Fibroblast of upper back skin (primary cell): ENCODE measurements at places on chromosomes 12 and 14.

GRCh38 chr12:52788192-52788875 is 7.6 kb downstream of the KRT3 start:
- DNase-seq: no peak

DNA sequence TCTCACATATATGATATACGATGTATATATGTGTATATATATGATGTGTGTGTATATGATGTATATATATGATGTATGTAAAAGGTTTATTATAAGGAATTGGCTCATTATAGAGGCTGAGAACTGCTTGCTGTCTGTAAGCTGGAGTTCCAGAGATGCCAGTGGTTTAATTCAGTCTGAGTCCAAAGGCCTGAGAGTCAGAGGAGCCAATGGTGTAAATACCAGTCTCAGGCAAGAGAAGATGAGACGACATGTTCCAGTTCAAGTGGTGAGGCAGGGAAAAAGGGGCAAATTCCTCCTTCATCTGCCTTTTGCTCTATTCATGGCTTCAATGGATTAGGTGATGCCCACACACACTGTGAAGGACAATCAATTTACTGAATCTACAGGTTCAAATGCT is 17.1 kb upstream of the STYK1 start:
- peak; percentile 3 for DNase-seq

GRCh38 chr12:101552277-101552676 is 42.5 kb upstream of the MYBPC1 start:
- no peak for DNase-seq

DNA sequence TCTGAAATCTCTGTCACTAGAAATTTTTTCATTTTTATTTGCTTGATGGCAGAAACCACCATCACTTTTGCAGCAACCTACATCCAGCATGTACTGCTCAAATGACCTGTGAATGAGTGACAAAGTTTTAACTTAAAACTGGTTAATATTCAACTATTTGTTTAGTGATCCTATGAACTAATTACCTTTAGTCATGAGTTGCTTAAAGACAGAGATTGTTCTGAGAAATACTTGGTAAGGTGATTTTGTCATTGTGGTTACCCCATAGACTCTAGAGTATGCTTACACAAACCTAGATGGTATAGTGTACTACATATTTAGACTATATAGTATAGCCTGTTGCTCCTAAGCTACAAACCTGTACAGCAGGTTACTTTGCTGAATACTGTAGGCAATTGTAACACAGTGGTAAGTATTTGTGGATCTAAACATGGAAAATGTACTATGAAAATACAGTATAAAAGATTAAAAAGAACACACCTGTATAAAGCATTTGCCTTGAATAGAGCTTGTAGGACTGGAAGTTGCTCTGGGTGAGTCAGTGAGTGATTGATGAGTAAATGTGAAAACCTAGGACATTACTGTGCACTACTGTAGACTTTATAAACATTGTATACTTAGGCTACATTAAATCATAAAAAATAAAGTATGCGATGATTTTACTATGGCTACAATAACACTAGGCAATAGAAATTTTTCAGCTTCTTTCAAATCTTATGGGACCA is 256.6 kb upstream of the PPFIA2 start:
- DNase-seq: peak; percentile 2

GRCh38 chr14:86604561-86604960 is 1074.6 kb downstream of the FLRT2 start:
- peak; percentile 65 for DNase-seq

GRCh38 chr12:65685514-65685913 is 138.8 kb upstream of the HMGA2 start:
- peak; percentile 49 for DNase-seq

GRCh38 chr14:101472518-101472849 is 88.8 kb upstream of the DIO3 start:
- DNase-seq: no peak

GRCh38 chr14:105880616-105881015 is 354.2 kb downstream of the TMEM121 start:
- no peak for DNase-seq

DNA sequence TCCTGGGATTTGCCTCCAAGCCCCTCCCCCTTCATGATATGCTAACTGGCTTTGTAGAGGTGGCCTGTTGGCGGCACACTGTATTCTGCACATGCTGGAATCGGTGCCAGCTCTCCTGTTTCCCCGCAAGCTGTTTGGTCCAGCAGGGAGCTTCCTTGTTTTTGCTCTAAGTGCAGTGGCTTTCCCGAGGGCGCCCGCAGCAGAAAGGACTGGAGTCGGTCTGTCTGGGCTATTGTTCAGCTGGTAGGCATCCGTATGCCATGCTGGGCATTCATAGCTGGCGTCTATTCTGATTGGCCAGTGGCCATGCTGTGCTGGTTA is 88.9 kb upstream of the MED13L start:
- no peak for DNase-seq

- DNase-seq: no peak
Observed at GRCh38 chr12:112342587-112342986, 39.6 kb downstream of the HECTD4 start.

DNA sequence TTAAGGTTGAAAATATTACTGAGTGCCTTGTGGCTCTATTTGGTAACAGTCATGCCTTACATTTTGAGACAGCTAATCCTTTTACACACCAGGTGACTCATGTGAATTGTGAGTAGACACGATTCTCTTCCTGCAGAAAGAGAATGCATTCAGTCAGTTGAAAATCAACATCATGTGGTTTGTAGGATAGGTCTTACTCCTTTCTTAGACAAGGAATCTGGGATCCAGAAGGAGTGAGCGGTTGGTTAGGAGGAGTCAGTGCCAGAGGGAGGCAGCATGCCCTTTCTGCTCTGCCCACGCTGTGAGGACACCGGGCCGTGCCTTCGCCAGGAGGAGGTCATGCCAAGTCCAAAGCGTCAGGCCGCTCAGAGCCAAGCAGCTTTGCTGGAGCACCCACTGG is 47.6 kb downstream of the TRAF3 start:
- DNase-seq: peak; percentile 63

DNA sequence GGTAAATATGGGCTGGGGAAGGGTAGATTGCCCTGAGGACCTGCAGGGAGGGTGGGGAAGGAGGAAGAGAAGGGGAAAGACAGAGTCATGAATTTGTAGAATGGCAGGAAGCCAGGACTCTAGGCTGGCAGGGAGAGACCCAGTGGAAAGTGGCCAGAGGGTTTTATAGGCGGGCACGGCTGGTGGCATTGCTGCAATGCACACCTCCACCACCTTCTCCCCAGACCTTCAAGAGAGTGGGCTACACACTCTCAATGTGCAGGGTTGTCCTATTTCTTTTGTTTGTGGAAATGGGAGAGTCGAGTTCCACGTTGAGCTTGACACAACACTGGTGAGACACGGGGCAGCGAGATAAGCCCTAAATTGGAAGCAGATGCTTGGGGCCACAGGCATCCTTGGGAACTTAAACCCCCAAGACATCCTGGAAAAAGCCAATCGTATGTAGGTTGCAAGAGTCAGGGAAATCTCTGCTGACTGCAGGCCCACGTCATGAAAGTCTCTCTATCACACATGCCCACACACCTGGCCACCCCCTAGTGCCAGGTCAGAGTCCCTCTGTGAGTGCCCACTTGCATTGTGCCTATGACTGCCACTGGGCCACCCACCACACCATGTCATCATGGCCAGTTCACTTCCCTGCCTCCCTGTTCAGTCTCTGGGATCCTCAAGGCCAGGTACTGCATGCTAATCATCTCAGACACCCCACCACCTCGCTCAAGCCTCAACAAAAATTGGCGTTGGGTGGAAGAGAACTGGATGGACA is 38.0 kb upstream of the BDKRB2 start:
- peak; percentile 35 for DNase-seq

GRCh38 chr12:3532931-3533702 is 42.1 kb downstream of the PRMT8 start:
- DNase-seq: no peak

- peak; percentile 68 for DNase-seq
Observed at GRCh38 chr12:68746572-68747180, 700 bp downstream of the SLC35E3 start.

GRCh38 chr12:129564768-129565167 is 339.1 kb downstream of the TMEM132D start:
- DNase-seq: no peak

- DNase-seq: no peak
Observed at GRCh38 chr12:90287585-90287984, 578.9 kb upstream of the ATP2B1 start.

DNA sequence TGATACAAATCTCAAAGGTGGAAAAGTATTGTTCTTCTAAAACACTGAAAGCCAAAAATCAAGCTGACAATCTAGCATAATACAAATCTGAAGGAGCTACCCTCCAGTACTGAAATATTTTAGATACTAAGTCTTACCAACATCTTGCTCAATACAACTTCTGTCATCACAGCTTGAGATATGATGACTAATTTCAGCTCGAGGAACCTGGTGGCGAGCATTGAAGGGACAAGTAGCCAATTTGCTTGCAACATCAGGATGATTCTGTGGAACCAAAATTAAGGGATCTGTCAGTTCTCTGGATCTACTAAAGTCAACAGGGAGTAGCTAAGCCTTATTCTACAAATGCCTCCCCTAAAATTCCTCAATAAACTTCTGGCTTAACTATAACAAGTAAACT is 10.4 kb downstream of the GTSF1 start:
- DNase-seq: peak; percentile 72

- DNase-seq: peak; percentile 70
Observed at GRCh38 chr14:31934767-31935266, 142.3 kb upstream of the ARHGAP5 start.

- peak; percentile 31 for DNase-seq
Observed at GRCh38 chr14:96130854-96131253, 73.8 kb upstream of the BDKRB2 start.

DNA sequence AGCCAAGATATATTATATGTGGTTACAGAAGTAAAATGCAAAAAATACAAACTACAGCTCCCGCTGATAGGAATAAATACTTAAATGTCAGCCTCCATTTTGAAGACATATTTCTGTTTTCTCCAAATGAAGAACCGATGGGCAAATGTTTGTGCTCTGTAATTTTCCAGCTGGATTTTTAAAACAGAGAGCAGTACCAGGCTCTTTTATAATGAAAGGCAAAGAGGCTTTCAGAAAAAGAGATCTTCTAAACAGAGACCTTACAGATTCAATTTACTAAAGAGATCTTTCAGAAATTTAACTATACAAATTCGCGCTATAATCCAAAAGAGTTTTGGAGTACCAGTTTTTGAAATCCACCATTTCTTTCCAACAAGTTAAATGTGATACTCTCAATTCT is 19.9 kb downstream of the MAP4K5 start:
- DNase-seq: no peak

DNA sequence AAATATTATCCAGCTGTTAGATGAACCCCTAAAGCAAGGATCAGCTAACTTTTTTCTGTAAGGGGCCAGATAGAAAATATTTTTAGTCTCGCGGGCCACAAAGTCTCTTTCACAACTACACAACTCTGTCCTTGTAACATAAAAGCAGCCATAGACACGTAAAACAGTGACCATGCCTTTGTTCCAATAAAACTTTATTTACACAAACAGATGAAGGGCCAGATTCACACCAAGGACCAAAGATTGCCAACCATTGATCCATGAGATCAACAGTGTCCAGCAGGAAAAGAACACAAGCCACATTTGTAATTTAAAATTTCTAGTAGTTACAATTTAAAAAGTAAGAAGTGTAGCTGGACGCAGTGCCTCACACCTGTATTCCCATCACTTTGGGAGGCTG is 109.7 kb downstream of the PHETA1 start:
- no peak for DNase-seq

DNA sequence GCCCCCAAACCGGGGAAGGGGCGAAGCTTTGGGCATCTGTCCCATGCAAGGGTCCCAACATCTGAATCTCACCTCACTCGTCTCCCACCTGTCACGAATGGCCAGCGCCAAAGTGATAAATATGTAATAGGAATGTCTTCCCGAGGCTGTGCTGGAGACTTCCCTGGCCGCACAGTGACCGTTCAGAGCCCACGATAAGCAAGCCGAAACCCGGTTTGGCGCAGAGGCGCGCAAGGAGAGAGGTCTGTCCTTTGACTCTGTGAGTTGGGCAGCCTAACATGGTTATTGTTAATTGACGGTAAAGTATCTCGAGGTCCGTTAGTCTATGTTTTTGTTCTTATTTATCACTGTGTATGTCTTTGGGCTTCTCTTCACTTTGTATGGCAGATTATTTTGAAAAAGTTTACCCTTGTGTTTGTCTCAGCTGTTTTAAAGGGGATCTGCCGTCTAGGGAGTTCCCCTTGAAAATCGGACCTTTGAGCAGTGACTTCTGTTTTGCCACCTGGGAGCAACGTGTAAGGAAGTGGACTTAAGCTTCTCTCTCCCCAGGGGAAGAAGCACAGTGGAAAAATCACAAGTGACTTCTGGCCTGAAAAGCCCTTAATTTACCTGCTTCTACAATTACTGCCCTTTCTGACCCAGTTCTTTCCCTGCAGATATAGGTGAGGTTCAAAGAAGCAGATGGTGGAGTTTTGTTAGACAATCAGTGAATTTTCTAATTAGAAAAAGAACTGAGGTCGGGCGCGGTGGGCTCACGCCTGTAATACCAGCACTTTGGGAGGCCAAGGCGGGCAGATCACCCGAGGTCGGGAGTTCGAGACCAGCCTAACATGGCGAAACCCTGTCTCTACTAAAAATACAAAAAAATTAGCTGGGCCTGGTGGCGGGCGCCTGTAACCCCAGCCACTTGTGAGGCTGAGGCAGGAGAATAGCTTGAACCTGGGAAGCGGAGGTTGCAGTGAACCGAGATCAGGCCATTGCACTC is 1.1 kb upstream of the TM9SF1 start:
- peak; percentile 13 for DNase-seq

GRCh38 chr12:7293670-7294069 is 10.2 kb upstream of the ACSM4 start:
- no peak for DNase-seq

DNA sequence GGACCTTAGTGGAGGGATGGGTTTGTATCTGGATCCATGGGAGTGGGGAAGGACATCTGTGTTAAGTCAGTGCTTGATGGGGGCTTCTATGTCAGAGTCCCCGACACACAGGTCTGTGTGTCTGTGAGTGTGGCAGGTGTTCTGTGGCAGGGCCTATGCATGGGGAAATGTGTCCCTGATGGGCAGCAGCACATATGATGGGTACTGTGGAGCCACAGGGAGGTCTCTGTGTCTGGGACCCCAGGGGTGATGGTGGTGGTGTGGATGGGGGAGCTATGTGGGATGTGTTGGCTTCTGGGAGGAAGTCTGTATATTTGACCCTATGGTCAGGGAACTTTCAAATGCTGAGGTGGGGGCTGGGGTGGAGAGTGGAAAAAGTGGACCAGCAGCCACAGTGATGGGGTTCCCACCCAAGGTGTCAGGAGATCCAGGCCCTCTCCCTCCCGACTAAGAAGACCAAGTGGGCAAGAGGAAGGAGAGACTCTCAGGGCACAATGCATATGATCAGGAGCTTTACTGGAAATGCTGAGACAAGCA is 16.5 kb downstream of the KRT7 start:
- DNase-seq: no peak

- peak; percentile 82 for DNase-seq
Observed at GRCh38 chr12:91037276-91037675, 20.5 kb downstream of the KERA start.

GRCh38 chr12:113479216-113479589 is 7.5 kb upstream of the LHX5 start:
- DNase-seq: no peak

DNA sequence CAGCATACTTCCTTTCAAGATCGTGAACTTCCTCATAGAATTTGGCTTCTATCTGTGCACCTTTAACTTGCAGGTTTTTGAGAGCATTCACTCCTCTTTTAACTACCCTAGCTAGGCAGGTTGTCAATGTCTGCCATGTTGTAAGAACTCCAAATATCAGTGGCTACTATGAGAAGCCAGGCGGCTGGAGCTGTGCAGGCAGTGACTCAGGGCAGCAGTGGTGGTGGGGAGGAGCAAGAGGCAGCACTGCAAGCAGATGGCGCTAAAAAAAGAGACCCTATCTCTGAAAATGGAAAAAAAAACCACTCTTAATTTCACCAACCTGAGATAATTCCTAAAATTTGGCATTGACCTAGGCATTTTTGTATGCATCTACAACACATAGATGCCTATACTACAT is 28.5 kb downstream of the YARS2 start:
- DNase-seq: no peak
